Nucleus accumbens (tissue), 56 donors: ENCODE measurements at places on chromosomes 4 and X.

DNA sequence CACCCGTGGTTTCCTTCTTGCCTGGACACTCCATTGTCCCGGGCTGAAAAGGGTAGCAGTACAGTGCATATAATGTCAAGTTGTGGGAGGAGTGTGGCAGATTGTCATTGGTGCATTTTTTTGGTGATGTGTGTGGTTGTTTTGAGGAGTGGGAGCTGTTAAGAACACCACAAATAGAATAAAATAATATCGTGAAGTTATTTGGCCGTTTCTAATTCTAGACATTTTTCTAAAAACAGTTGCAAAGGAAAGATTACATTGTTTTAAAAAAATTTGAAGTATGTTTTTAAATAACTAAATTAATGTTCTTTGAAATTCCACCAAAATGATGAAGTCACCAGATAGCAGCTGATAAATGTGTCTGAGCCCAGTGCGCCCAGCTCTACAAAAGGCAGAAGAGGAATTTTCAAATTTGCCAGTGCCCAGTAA lies 1.3 kb downstream of the PKD2 start:
- DNase-seq, result no peak

DNA sequence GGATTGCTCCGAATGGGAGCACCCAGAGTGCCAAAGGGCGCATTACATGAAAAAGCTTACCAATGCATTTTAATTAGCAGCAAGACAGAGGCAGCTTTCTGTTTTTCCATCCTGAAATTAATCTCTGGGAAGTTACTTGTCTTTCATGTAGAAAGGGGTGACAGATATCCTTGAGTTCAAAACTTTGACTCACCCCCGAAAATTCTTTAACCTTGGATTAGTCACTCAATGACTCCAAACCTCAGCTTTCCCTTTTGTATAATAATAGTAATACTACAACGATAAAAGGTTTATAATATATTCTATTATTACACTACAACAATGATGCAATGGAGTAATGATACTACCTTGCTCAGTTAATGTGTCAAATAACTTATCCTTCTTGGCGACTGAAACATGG lies 126.3 kb downstream of the ADAMTS3 start:
- no peak for DNase-seq

GRCh38 chr4:7425591-7426468 lies 8.9 kb downstream of the PSAPL1 start:
- DNase-seq, result no peak

GRCh38 chr4:137367620-137368019 lies 164.7 kb downstream of the PCDH18 start:
- DNase-seq, result no peak
